NCI-H1105 (cell line): ENCODE measurements at places on chromosomes 6 and 20.

GRCh38 chr20:48795732-48796131, 32.1 kb downstream of the PREX1 start:
- DNase-seq = no peak

GRCh38 chr6:125952764-125953501, 3.6 kb upstream of the HINT3 start:
- no peak for DNase-seq

- no peak for DNase-seq
Observed at GRCh38 chr20:57252559-57253162, 13.8 kb downstream of the BMP7 start.

GRCh38 chr6:55212156-55212555, 37.8 kb downstream of the HCRTR2 start:
- no peak for DNase-seq

DNA sequence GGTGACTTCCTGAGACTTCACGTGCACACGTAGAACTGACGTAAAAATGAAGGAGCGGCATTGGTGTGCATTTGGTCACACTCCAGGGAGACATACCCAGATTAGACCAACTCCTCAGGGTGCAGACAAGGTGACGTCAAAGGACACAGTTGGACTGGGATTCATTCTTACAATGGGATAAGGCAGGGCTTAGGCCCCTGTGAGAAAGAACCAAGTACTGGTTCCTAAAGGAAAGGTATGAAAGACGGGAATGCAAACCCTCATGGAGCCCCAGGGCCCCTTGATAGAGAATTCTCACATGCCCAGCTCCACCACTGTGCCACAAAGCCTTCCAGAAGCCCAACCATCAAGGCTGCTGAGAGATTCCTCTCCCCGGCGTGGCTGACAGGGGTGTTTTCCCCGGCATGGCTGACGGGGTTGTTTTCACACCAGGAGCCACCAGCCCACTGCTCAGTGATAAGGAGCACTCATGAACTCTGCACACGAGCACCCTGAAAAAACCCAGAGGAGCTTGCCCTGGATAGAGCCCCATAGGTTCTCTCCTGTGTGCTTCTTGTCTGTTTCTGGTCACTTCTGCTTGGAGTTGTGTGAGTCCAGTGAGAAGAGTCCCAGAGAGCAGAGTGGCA, 90.1 kb downstream of the CAP2 start:
- DNase-seq = no peak

DNA sequence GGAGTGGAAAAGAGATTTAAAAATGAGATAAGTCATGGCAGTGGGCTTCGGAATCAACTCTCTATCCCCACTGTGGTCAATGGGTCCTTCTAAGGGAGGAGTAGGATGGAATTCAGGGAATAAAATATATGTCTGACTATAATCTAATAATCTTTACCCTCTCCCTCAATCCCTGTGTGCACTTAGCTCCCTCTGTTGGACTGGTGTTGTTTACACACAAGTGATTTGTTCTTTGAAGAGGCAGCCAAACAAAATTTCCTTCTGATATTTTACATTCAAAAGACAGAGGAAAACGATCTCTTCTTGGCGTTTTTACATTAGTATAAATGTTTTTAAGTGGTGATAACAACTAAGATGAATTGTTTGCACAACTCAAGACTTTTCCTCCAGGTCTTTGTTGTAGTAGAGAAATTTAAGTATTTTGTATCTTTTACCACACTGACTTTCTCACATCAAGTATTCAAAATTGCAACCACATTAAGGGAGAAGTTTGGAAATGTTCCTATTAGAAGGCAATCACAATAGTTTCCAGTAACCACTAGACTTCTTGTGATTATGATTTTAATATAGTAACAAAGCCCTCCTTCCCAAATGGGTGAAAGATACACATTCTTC, 317.8 kb downstream of the CENPW start:
- peak; percentile 6 for DNase-seq

DNA sequence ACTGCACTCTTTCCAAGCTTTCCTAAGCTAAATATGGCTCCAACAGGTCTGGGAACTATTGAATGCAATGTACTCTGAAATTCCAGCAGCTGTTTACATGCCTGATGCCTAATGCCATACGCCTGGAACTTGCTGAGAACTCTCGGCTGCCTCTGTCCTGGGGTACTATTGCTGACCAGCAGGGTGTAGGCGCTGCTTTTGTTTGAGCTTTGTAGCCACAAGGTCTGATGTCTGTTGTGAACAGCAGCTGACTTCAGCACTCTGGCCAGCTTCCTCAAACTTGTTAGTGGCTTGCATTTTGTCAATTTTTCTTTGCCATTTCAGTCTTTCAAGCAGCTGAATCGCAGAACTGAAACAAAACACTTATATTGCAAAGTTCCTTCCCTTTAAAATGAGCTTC, 26.7 kb downstream of the SAYSD1 start:
- no peak for DNase-seq

DNA sequence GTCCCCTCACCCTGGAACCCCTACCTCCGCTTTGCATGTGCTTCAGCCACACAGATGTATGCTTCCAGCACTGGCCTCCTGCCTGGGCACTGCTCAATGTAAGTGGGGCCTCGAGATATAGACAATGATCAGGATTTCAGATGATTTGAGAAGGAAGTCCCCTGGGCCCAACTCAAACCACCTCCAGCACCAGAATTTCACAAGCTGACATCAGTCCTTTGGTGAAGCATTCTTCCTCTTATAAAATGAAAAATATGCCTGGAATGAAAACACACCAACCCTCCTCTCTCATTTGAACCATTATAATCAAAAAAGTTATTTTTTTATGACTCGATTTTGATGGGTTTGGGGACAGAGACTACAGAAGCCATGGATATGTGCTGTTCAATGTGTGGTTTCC, 48.5 kb downstream of the BTBD3 start:
- no peak for DNase-seq

GRCh38 chr20:12906361-12906760, 102.4 kb upstream of the SPTLC3 start:
- no peak for DNase-seq

- no peak for DNase-seq
Observed at GRCh38 chr6:18389479-18389878, 2.3 kb downstream of the RNF144B start.

GRCh38 chr6:125639466-125640020, 109.9 kb upstream of the HEY2 start:
- no peak for DNase-seq

DNA sequence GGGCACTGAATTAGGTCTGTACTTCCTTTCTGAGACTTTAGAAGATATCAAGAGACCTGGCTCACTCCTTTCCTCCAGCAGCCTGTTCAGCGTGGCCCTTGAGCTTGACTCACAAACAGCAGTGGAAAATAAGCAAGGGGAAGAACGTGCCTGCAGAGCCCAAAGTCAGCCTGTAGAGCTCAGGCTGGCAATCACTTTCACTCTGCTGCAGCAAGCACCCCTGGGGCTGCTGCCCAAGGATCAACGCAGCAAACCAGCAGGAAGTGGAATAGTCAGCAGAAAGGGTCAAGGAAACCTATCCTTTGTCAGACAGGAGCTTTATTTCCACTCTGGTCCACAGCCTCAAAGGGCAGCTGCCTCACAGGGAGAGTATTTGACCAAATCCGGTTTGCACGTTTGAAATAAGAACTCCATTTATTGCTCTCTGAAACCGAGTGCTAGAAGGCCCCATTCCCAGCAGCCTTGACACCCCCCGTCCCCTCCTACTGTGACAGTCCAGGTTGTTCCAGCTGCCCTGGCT, 77.4 kb downstream of the PRDM1 start:
- DNase-seq = no peak

DNA sequence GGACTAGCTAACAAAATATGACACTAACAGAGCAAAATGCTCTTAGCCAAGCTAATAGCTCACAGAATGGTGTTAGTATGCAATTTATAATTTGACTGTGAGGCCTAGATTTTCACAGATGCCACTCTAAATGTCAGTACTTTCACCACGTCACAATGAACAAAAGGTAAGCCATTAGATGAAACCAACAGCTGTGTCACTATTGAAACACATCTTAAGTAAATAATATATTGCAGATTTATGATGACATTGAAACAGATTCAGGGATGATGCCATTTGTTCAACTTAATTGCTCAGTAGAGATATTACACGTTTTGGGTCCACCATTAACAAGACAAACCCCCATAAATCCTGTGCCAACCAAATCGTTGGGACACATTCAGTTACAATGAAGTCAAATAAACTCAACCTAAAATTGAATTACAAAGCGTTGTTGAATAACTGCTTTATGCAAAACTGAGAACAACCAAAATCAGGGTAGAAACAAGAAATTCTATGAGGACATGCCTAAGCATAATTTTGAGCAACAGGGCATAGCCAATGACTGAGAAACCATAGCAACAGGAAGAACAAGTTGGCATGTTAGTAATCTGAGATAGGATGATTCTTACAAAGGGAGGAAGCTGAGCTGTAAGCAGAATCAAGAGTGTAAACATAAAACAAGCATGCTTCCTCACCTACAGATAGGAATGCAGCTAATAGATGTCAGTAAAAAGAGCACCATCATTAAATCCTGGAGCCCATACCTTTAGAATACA, 85.6 kb upstream of the KHDRBS2 start:
- DNase-seq = no peak

DNA sequence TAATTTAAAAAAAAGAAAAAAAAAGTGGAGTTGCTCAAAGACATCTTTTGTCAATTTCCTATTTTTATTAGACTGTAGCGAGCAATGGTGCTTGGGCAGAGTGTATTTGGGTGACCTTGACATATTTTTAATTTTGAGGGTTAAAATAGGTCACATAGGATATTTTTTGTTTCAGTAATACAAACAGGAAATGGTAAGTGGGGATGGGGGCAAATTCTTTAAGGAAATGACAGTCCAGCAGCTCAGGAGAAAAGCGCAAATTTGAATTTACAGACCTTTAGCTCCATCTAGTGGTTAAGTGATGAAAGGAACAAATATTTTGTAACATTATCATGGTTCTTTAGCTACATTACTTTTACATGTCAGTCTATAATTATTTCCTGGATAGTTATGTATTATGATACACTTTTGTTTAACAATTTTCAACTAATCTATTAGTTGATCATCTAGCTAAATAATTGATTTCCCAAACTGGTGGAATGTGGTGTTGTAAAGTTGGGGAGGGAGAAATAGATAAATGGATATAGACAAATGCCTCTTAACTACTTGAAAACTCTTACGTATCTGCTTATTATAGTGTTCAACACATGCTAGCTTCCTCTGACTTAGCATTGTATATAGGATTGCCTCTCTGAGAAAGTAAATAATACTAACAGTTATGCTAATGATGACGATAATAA, 10.0 kb downstream of the CITED2 start:
- DNase-seq = peak; percentile 47

GRCh38 chr6:151719070-151719469, 88.4 kb upstream of the ESR1 start:
- DNase-seq = no peak

DNA sequence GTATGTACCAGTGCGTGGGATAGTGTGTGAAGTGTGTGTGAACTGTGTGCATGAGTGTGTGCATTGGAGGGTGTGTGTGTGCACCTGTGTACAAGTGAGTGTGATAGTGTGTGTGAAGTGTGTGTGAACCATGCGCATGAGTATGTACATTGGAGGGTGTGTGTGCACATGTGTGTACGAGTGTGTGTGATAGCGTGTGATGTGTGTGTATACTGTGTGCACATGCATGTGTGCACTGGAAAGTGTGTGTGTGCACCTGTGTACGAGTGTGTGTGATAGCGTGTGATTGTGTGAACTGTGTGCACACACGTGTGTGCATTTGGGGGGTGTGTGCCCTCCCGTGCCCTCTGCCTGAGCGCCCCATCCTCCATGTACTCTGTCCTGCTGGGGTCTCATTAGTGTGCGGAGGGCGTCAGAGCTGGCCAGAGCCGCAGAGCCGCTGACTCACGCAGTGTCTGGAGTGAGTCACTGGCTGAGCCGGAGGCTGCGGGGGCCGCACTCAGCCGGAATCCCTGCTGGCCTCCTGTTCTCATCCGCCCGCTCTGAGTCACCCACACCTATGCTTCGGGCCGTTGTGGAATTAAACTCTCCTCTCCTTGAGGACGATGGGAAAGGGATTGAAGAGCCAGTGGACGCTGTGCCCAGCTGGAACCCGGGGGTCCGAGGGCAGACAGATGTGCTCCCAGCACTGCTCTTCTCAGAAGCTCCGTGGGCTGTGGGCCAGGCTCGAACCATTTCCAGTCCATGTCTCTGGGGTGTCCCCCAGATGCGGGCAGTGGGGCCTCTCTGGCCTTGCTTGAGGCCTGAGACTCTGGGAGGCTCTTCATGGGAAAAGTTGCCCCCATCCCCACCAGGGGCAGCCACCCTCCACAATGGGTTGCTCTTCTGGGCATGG, 27.3 kb upstream of the STX16 start:
- DNase-seq = no peak
